NCI-H1048 (cell line): ENCODE measurements at places on chromosomes 6 and 20.

DNA sequence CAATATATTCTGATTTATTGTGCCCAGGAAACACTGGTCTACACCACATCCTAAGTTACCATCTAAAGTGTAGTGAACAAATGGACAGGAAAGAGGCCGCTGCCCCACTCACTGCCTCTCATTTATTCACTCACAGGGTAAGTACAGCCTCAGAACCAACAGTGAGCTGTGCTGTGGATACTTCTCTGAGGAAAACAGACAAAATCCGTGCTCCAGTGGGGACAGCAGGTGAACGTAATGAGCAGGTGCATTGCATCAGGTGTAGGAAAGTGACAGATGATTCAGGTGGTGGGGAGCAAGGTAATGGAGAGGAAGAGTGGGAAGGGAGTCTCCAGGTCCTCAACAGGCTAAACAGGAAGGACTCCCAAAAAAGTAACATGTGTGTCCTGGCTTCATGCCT is 8.4 kb upstream of the ULBP2 start:
- no peak for DNase-seq

GRCh38 chr6:57190140-57190539 is 18.0 kb downstream of the BAG2 start:
- DNase-seq, result no peak

- DNase-seq, result no peak
Measured at GRCh38 chr20:59819496-59820203, 113.8 kb downstream of the SYCP2 start.

DNA sequence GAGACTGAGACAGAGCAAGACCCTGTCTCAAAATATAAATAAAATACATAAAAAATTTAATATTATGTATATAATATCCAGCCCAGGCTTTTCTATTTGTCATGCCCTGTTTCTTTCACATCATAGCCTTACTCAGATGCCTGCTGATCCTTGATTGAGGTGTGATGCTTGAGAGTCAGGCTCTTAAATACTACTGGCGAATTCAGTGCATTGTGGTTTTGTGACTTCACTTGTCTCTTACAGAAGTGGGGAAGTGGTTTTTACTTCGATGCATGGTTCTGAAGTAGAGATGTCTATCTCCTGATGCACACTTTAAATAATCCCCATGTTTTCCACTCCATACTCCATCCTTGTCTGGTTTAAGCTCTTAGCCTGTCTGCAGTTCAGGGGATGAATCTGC is 29.1 kb downstream of the ASXL1 start:
- no peak for DNase-seq

DNA sequence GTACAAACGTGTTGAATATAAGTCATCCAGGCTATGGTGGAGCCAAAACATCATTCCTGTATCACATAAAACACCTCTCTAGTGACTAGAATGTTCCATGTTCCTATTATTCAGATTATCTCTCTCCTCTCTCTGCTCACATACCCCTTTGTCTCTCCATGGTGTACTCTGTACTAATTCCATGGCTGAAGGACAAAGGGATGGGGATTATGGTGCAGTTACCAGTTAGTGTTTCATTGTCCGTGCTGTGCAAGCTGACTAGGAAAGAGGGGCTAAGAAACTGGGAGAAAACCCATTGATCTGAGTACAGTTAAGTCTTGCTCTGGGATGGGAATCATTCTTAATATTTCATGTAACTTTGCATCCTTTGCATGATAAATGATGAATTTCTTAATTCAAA is 397.4 kb upstream of the NOX3 start:
- DNase-seq, result no peak

GRCh38 chr20:16317445-16318362 is 255.5 kb downstream of the KIF16B start:
- DNase-seq, result no peak

GRCh38 chr6:25233226-25233625 is 45.9 kb upstream of the CARMIL1 start:
- DNase-seq, result no peak

DNA sequence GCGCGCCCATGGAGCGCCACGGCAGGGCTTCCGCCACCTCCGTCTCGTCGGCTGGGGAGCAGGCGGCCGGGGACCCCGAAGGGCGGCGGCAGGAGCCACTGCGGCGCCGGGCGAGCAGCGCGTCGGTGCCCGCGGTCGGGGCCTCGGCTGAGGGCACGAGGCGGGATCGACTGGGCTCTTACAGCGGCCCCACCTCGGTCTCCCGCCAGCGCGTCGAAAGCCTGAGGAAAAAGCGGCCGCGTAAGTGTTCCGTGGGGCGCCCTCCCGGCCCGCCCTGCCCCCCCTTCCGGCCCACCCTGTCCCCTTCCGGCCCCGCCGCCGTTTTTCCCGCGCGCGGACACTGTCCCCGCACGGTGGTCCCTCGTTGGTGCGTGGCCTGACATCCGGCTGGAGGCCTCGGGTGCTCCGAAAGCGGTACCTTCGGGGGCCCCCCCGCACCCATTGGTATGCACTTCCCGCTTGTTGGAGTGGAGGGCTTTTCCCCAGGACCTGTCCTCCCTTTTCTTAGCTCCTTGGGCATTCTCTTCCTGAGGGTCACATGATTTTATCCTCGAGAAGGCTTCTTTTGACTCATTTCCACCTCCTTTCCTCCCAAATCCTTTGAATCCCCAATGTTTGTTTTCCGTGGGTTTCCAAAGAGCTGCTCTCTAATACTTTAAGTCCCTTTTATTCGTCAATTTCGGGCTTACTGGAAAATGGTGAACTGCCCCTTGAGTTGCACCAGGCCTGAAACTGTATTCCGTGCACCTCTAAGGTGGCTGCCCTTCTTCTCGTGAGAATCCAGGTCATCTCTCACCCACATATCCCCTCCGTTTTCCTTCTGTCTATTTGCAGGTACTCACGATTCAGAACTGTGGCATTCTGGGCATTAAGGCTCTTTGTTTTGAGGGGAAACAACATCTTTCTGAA is 556 bp downstream of the PANK2 start:
- DNase-seq, result no peak

DNA sequence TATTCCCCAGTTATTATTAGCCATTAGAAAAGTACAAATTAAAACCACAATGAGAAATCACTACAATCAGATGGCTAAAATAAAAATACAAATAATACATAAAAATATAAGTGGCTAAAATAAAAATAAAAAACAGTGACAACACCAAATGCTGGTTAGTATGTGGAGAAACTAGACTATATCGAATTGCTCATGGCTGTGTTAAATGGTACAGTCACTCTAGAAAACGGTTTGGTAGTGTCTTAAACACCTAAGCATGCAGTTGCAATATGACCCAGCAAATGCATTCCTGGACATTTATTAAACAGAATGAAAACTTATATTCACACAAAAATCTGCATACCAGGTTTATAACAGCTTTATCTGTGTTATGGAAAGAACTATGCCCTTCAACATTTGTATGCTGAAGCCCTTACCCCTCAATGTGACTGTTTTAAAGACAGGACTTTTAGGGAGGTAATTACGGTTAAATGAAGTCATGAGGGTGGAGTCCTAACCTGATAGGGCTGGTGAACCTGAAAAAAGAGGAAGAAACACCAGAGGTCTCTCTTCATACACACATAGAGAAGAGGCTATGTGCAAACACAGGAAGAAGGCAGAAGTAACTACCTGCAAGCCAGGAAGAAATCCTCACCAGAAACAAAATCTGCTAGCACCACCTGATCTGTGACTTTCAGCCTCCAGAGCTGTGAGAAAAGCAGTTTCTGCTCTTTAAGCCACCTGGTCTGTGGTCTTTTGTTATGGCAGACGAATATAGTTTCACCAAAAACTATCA is 84.9 kb downstream of the ASCC3 start:
- DNase-seq, result no peak

DNA sequence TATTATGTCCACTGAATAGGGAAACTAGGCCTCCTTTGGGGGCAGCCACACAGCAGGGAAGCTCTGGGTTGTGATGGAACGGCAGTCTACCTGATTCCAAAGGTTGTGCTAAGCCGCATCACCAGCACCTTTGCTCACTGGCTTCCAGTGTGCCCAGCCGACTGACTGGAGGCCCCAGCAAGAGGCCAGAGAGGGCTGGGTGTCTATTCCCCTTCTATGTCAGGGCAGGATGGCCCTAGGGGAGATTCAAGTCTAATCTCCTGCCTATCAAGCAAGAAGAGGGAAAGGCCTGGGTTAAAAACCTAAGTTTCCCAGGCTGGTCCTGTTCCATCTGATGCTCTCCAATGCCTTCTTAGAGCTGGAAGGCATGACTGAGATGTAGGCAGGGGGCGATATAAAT is 53.6 kb downstream of the JPH2 start:
- no peak for DNase-seq

GRCh38 chr20:23637282-23638221 is at the start of gene CST3:
TSS of gene CST3 (minus strand) at chr20:23637955. CDS start at chr20:23637862, 93 bp downstream.
- DNase-seq, result peak; percentile 54
